Activated CD4-positive, CD25-positive, alpha-beta regulatory T cell (primary cell): ENCODE measurements at places on chromosomes 5 and 9.

GRCh38 chr5:164191240-164191639 lies 685.8 kb downstream of the MAT2B start:
- no peak for DNase-seq

DNA sequence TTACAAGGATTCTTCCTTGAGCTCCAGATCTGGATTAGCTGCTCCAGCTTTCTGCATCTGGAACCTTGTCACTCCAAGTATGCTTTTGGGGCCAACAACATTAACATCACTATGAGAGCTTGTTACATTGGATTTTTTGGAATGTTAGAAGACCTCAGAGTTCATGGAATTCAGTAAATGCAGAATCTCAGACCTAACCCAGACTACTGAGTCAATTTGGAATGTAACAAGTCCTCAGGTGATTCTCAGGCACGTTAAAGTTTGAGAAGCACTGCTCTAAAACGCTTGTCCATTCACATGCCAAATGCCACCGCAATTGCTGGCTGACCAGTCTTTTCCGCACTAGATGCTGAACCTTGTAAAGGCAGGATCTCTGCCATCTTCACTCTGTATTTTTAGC lies 251.4 kb upstream of the TRIM32 start:
- no peak for DNase-seq

GRCh38 chr5:82290908-82291307 lies 12.8 kb upstream of the RPS23 start:
- DNase-seq, result no peak

DNA sequence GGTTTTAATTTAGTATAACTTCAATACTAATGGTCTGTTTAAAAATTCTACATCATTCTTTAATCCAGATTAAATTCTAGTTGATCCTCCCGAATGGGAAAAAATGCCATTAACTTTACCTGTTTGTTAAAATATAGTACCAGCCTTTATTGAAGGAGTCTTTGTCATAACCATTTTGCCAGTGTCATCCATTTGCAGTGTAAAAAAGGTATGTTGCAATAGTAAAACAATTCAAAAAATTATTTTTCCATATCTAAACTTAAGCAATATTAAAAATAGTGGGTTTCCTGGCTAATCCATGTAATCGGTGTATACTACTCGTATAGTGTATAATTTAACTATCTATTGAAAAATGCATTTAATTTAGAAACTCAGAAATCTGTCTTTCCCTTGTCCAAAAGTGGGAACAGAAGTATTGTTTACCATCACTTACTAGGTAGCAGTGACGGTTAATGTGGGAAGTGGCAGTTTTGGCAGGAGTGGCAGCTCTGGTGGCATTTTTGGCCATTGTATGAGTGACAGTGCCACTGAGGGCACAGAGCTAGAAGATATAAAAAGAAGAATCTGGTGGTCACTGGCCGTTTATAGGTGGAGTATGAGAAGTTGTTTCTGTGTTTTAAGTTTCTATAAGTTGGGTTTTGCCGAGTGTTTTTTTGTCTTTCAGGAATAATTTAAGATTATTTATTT lies 1.9 kb downstream of the AP3S1 start:
- no peak for DNase-seq

DNA sequence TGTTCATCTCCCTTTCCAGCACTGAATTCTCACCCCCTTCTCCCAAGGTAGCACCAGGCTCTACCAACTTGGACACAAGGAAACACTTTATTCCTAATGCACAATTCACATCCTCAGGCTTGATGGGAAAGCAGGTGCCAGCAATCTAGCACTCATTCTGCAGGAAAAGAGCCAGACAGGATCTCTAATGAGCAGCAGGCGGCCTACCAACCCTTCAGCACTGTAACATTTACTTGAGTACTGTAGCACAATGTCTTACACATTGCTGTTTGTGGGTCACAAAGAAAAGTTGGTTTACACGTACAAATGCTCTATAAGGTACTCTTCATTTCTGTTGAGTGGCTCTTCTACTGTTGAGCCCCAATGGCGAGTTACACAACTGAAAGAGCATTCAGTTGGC lies 254.4 kb downstream of the MLLT3 start:
- no peak for DNase-seq

DNA sequence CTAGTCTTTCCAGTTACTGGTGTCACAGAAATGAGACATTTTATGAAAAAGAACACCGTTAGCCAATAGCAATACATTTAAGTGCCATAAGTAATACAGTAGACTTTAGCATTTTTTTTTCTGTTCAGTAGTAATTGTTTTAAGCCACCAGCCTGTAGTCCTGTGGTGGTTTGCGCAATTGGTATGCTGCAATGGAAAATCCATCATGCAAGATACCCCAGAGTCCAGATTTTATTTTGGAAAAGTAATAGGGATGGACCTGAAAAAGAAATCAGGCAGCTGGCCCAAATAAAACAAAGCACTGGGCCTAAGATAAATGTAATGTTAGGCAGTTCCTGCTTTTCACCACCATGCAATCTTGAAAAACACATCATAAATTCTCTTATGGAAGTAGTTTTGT lies 94.6 kb upstream of the RASGRF2 start:
- no peak for DNase-seq

GRCh38 chr5:179233909-179234562 lies 111.2 kb downstream of the ADAMTS2 start:
- no peak for DNase-seq

DNA sequence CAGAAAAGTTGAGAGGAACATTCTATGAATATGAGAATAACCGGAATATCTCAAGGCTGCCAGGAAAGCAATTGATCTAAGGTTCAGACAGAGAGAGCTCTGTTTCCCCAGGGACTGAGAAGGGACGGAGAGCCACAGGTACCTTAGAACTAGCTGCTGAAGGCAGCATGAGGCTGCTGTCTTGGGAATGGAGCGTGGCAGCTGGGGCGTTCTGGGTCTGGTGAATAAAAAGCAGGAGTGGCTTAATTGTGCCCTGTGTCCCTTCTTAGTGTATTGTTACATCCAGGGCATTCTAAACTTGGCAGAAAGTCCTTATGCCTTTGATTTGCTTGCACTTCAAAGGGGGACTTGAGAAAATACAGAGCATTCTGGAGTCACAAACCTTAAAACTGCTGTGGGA lies 434.5 kb downstream of the KDM4C start:
- no peak for DNase-seq

GRCh38 chr9:98833090-98833956 lies 25.9 kb downstream of the GALNT12 start:
- DNase-seq, result no peak

DNA sequence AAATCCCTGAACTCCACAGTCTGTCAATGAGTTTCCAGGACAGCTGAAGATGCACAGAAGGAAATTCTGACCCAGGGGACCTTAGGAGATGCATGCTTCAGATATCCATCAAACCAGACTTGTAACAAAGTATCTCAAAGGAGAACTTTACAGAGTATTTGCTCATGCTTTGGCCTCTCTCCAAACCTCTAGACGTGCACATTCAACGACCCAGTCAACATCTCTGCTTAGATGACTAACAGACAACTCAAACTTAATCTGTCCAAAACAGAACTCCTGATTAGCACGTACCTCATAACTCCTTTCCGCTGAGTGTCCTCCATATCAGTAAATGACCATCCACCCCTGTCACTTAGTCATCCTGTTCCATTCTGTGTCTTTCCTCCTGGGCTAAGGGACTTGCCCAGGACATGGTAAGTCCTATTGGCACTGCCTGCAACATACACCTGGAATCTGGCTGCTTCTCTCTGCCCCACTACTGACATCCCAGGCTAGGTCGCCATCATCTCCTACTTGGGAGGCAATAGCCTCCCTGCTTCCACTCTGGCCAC lies 107.4 kb downstream of the LMNB1 start:
- DNase-seq, result no peak

- no peak for DNase-seq
Measured at GRCh38 chr9:118686959-118687358, 682.3 kb downstream of the BRINP1 start.

DNA sequence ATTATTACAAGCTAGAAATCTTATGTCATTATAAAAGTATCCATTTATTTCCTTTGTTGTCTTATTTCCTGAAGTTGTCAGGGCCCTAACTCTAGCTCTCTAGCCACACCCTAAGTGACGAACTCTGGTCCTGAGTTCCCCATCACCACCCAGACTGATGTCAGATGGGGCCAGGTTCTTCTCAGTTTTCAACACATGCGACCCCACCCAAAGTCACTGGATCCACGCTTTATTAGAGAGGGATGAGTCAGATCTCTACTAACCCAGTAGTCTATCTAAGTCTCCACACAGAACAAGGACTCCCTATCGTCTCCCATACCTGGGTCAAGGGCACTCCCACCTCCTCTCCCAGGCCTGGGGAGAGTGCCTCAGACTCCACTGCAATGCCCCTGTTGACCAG lies 6.8 kb upstream of the FEM1C start:
- no peak for DNase-seq

- no peak for DNase-seq
Measured at GRCh38 chr5:78607864-78608263, 40.7 kb downstream of the LHFPL2 start.

DNA sequence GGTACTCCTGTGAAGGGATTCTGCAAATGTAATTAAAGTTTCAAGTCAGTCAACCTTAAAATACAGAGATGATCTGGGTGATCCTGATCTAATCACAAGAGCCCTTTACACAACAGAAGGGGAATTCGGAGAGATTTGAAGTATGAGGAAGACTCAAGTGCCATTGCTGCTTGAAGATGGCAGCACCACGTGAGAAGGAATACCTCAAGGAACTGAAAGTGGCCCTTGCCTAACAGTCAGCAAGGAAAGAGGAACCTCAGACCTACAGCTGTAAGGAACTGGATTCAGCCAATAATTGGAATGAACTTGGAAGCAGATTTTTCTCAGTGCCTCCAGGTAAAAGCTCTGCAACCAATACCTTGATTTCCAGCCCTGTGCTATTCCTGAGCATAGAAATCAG lies 87.4 kb downstream of the THBS4 start:
- DNase-seq, result no peak

GRCh38 chr9:136138566-136138965 lies 19.9 kb upstream of the TMEM250 start:
- DNase-seq, result no peak

GRCh38 chr5:161278739-161279660 lies 267.5 kb downstream of the GABRB2 start:
- DNase-seq, result no peak

- DNase-seq, result no peak
Measured at GRCh38 chr9:135770203-135770535, 68.2 kb downstream of the KCNT1 start.
